GM12878 (cell line): ENCODE measurements at places on chromosomes 7 and 10. TPM values are rescaled to one million over a fixed set of nuclear protein-coding genes. Genes with fewer than 3 reads are reported as not detected.

Gene ZNF746
- total RNA-seq: 17.3 and 19.0 TPM in 2 replicates

DNA sequence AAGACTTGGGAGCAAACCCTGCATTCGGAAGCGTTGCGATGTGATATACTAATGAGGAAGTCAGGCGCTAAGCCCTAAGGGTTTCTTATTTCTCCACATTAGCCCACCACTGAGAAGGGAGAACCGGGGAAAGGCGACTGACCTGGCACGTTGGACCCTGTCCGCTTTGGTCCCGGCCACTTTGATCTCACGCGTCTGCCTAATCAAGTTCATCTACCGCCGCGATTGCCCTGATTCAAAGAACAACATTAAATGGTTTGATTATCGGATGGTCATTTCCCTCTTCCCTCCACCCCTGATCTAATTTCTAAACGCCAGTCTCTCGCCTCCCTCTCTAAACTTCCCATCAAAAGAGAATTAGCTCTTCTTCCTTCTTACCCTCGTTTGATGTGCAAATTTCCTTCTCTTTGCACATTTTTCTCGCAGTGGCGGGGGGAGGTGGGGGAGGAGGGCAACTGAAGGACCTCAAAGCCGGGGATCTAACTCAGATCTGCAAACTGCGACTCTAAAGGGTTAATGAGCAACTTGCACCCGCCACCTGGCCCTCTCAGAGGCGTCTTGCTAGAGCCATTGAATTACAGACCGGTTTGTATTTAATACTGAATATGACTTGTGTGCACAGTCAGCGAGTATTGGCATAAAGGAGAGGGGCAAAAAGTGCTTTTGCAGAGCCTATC lies 687 bp upstream of the DKK1 start:
- no peak overlapping the region for H3K27ac ChIP-seq
- H3K4me1 ChIP-seq: no peaks in the 10 kb centered on the region
- no peaks in the 10 kb centered on the region for H3K36me3 ChIP-seq
- DNase-seq: no peak
- H3K27me3 ChIP-seq: peaks cover 8% of the 10 kb centered on the region
- H3K4me3 ChIP-seq: no peak overlapping the region

Gene RUFY2
- total RNA-seq: 5.4 and 6.2 TPM in 2 replicates

Gene CALML5
- total RNA-seq: not detected in 2 replicates

DNA sequence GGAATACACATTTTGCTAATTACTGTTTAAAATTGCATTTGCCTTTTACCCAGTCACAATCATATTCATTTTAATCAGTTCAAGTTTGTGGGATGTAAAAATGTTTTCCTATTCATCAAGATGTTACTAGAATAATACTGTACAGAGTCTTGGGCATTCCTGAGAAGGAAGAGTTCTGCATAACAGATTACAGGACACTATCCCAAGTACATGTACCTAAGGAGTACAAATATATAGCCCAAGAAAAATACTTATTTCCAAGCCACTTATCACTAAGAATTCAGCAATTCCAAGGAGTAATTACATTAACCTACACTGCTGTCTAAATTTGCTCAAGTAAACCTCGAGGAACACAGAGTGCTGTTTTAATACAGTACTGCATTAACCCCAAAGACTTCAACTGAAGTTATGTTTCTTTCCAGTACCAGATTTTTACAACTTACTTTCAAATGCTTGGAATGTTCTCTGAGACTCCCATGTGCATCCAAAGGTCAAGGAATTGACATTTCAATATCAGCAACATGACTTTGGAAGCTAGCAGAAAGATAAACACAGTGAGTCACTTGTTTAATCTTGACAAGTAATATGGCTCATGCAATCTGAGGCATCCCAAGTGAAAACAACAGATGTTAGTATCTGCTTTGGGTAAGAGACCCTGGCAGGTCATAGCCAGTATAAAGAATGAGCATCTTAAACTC lies 125.4 kb upstream of the BET1 start:
- H3K27me3 ChIP-seq: no peaks in the 10 kb centered on the region
- no peak for DNase-seq

GRCh38 chr7:12635830-12636229 lies 51.6 kb upstream of the ARL4A start:
- no peaks in the 10 kb centered on the region for H3K4me1 ChIP-seq
- H3K4me3 ChIP-seq: no peak overlapping the region; the same call in 1 of the 2 replicates
- H3K27ac ChIP-seq: no peak overlapping the region
- no peaks in the 10 kb centered on the region for H3K27me3 ChIP-seq
- no peaks in the 10 kb centered on the region for H3K36me3 ChIP-seq

GRCh38 chr7:39535064-39535463 lies 31.1 kb upstream of the YAE1 start:
- no peaks in the 10 kb centered on the region for H3K27me3 ChIP-seq
- H3K4me1 ChIP-seq: no peaks in the 10 kb centered on the region
- H3K4me3 ChIP-seq: no peak overlapping the region
- no peak for DNase-seq

Gene PLOD3
- total RNA-seq: 25.0 and 27.8 TPM in 2 replicates

GRCh38 chr10:121813211-121813815 lies 114.5 kb downstream of the ATE1 start:
- no peaks in the 10 kb centered on the region for H3K27me3 ChIP-seq
- no peaks in the 10 kb centered on the region for H3K36me3 ChIP-seq
- H3K4me1 ChIP-seq: no peaks in the 10 kb centered on the region
- DNase-seq: no peak
- no peak overlapping the region for H3K27ac ChIP-seq
- H3K4me3 ChIP-seq: no peak overlapping the region

DNA sequence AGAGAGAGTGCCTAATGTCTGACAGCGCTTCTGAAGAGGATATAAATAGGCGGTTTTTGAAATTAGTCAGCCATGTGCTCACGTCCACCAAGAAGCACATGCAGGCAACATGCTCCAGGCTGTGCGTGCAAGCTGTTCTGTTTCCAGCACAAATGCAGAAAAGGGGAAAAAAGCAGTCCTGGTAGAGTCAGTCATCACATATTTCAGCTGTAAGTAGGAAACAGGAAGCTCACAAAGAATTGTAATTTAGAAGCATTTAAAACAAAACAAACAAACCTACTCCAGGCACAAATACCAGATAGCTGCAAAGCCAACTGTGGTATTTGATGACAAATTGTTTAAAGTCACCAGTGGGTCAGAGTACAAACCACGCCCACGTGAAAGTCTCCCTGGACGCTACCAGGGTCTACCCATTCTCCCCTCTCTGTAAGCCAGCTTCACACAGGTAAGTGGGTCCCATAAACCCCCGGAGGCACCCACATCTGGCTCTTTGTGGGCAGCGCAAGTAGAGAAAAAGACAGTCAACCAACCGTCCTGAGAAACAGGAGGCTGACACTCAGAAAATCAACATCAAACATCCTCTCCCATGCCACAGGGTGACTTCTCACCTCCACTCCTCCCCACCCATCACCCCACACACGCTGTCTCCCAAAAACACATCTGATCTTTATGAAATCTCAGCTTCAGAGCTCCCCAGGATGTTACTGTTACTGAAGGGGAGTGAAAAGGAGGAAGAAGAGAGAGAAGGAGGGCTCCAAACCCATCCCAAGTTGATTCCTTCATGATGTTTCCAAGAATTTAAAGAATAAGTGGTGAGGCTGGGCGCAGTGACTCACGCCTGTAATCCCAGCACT lies 186.4 kb downstream of the FAM107B start:
- peaks cover 13% of the 10 kb centered on the region; the same call in 1 of the 2 replicates for H3K36me3 ChIP-seq
- no peak overlapping the region for H3K4me3 ChIP-seq
- peaks cover 56% of the 10 kb centered on the region for H3K4me1 ChIP-seq
- H3K27ac ChIP-seq: peak overlapping the region; percentile 64
- H3K27me3 ChIP-seq: no peaks in the 10 kb centered on the region

DNA sequence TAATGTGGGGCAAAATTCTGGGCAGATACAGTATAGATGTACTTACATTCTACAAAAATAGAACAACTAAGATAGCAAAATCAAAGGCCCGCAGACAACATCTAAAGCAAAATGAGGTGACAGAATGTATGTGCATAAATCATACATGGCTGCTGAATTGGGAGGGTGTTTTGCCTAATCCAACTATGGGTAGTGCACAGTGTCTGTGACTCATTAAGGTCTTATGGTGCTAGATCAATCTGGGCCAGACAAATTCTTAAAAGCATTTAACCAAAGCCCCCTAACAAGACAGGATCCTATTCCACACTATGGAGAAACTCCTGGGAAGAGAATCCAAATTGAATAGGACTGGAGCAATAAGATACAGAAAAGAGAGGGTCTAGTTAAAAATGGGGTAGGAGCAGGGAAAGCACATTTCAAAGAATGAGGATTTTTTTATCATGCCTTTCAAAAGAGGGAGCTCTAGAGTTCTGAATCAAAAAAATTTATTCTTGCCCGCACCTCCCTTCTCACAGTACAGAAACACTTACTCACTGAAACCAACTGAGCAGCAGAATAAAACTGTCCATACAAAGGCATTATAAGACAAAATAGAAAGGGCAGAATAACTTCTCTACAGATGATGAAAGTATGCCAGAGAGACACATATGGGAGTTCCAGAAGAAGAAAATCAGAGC lies 181.3 kb downstream of the RNLS start:
- H3K4me3 ChIP-seq: no peak overlapping the region
- H3K4me1 ChIP-seq: no peaks in the 10 kb centered on the region
- no peaks in the 10 kb centered on the region for H3K27me3 ChIP-seq
- H3K27ac ChIP-seq: no peak overlapping the region
- DNase-seq: no peak

Gene STEAP1B
- total RNA-seq: not detected in 2 replicates

DNA sequence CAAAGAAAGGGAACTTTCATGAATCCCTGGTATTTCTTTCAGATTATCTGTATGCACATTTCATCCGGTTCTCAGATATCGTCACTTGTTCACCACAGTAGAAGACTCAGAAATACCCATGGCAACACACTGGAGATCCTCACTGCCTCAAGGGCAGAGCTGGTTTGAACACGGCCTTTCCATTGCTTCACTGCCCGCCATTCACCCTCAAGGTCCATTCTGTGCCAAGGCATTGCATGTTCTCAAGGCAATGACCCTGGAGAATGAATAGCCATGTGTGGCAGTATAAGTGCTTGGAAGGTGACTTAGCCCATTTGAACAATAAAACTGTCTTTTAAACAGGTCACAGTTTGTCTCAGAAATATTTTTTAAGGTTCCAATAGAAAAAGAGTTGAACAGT lies 606.5 kb downstream of the IPMK start:
- no peaks in the 10 kb centered on the region for H3K27me3 ChIP-seq
- no peaks in the 10 kb centered on the region for H3K36me3 ChIP-seq
- no peak for DNase-seq
- H3K4me1 ChIP-seq: no peaks in the 10 kb centered on the region
- H3K4me3 ChIP-seq: no peak overlapping the region
